M059J (cell line): ENCODE measurements at places on chromosomes 12 and 14. TPM values are rescaled to one million over a fixed set of nuclear protein-coding genes. Genes with fewer than 3 reads are reported as not detected.

The OTUB2 gene
- total RNA-seq, result 0.57 and 0.91 TPM in 2 replicates

The NELL2 gene
- total RNA-seq, result 0.25 TPM in 1 of 2 replicates, not detected in the other

The PDZRN4 gene
- not detected in 2 replicates for total RNA-seq

The MRPS35 gene
- 66.7 and 97.6 TPM in 2 replicates for total RNA-seq

The DPF3 gene
- total RNA-seq, result 5.4 and 8.3 TPM in 2 replicates

The GYS2 gene
- not detected in 2 replicates for total RNA-seq

The CELA1 gene
- total RNA-seq, result not detected in 2 replicates

The DPPA3 gene
- not detected in 2 replicates for total RNA-seq

The MAP3K9 gene
- 3.1 and 5.8 TPM in 2 replicates for total RNA-seq

The MMP14 gene
- total RNA-seq, result 251 and 313 TPM in 2 replicates

The SLC4A8 gene
- 2.5 and 12.3 TPM in 2 replicates for total RNA-seq

The OVCH1 gene
- total RNA-seq, result not detected in 2 replicates

The SOX5 gene
- 1.6 and 4.1 TPM in 2 replicates for total RNA-seq

The UNC79 gene
- not detected in 2 replicates for total RNA-seq

The RTN1 gene
- 0.49 TPM in 1 of 2 replicates, not detected in the other for total RNA-seq

The WNT1 gene
- total RNA-seq, result not detected in 2 replicates

The KSR2 gene
- 0.20 and 0.30 TPM in 2 replicates for total RNA-seq

The KRT72 gene
- not detected in 2 replicates for total RNA-seq

The TAS2R8 gene
- total RNA-seq, result not detected in 2 replicates

The RD3L gene
- not detected in 2 replicates for total RNA-seq

The AKAP6 gene
- total RNA-seq, result 27.4 and 40.6 TPM in 2 replicates

The NGB gene
- not detected in 2 replicates for total RNA-seq

The GALNT6 gene
- 31.4 and 48.0 TPM in 2 replicates for total RNA-seq

The PPM1H gene
- 5.2 and 9.2 TPM in 2 replicates for total RNA-seq

The ASCL1 gene
- total RNA-seq, result not detected in 2 replicates

The PDE3A gene
- 13.5 and 18.9 TPM in 2 replicates for total RNA-seq

The PRIMA1 gene
- total RNA-seq, result not detected in 2 replicates

The AACS gene
- 19.4 and 25.3 TPM in 2 replicates for total RNA-seq

The ADIPOR2 gene
- 32.5 and 42.0 TPM in 2 replicates for total RNA-seq

The RBM23 gene
- 104 and 140 TPM in 2 replicates for total RNA-seq

The RNASE13 gene
- total RNA-seq, result not detected in 2 replicates

The WNT5B gene
- 25.5 and 43.5 TPM in 2 replicates for total RNA-seq

The KRT80 gene
- total RNA-seq, result 36.6 and 52.7 TPM in 2 replicates

The GPRC5D gene
- total RNA-seq, result not detected in 2 replicates

The EXOC3L4 gene
- total RNA-seq, result not detected in 2 replicates

The PLA2G1B gene
- not detected in 2 replicates for total RNA-seq

The CD63 gene
- total RNA-seq, result 1,074 and 1,218 TPM in 2 replicates

The SLC25A21 gene
- 0.94 and 2.4 TPM in 2 replicates for total RNA-seq

The DEPDC4 gene
- 0.94 and 2.1 TPM in 2 replicates for total RNA-seq

The CFAP54 gene
- 0.57 and 1.8 TPM in 2 replicates for total RNA-seq

The MED13L gene
- total RNA-seq, result 38.6 and 53.0 TPM in 2 replicates

The ZFYVE21 gene
- total RNA-seq, result 27.6 and 32.3 TPM in 2 replicates

The CINP gene
- total RNA-seq, result 33.8 and 36.1 TPM in 2 replicates

The TDG gene
- 20.7 and 32.9 TPM in 2 replicates for total RNA-seq

The ANO2 gene
- 0.86 and 2.3 TPM in 2 replicates for total RNA-seq

The PTGES3 gene
- total RNA-seq, result 112 and 181 TPM in 2 replicates

The CCDC175 gene
- not detected in 2 replicates for total RNA-seq

The KCNK13 gene
- total RNA-seq, result 0.05 and 0.25 TPM in 2 replicates

The RHOF gene
- 0.27 and 0.42 TPM in 2 replicates for total RNA-seq

The CLEC2A gene
- total RNA-seq, result not detected in 2 replicates

The RNASE9 gene
- total RNA-seq, result not detected in 2 replicates

The RFLNA gene
- total RNA-seq, result 2.4 and 3.8 TPM in 2 replicates

The SLC25A47 gene
- total RNA-seq, result not detected in 2 replicates

The REM2 gene
- 0.52 TPM in 1 of 2 replicates, not detected in the other for total RNA-seq

The MYRFL gene
- not detected in 2 replicates for total RNA-seq
